ENCODE measurements at places on chromosomes 12 and 14. TPM values are rescaled to one million over a fixed set of nuclear protein-coding genes. Genes with fewer than 3 reads are reported as not detected.

B4GALNT3 gene
- 2.3 TPM for total RNA-seq

CLEC9A gene
- total RNA-seq, result not detected

ACVRL1 gene
- total RNA-seq, result 1.8 TPM

PPFIA2 gene
- not detected for total RNA-seq

TEX22 gene
- 0.41 TPM for total RNA-seq

TAS2R9 gene
- not detected for total RNA-seq

POTEG gene
- not detected for total RNA-seq

RNASE3 gene
- total RNA-seq, result not detected

ANG gene
- total RNA-seq, result 7.1 TPM

GLIPR1 gene
- 0.64 TPM for total RNA-seq

RFX4 gene
- total RNA-seq, result not detected

NOVA1 gene
- total RNA-seq, result 0.31 TPM

PIWIL1 gene
- 0.74 TPM for total RNA-seq

PLEKHA5 gene
- 14.7 TPM for total RNA-seq

NEDD8 gene
- total RNA-seq, result 168 TPM

MMP19 gene
- total RNA-seq, result 0.98 TPM

FZD10 gene
- total RNA-seq, result not detected

LRIG3 gene
- total RNA-seq, result 0.58 TPM

MYO1A gene
- total RNA-seq, result 1.6 TPM

SRRM4 gene
- total RNA-seq, result not detected

CLEC2D gene
- 0.20 TPM for total RNA-seq

TDRD9 gene
- not detected for total RNA-seq

SMOC1 gene
- total RNA-seq, result not detected

INHBE gene
- total RNA-seq, result 0.43 TPM

KRT85 gene
- total RNA-seq, result not detected

NELL2 gene
- total RNA-seq, result not detected

KLHDC1 gene
- total RNA-seq, result 1.0 TPM

TBC1D30 gene
- total RNA-seq, result 16.0 TPM

SLC6A15 gene
- 16.9 TPM for total RNA-seq

SSPN gene
- total RNA-seq, result 1.7 TPM

Data from G401 (cell line).